ENCODE measurements at places on chromosomes 4 and X.

DNA sequence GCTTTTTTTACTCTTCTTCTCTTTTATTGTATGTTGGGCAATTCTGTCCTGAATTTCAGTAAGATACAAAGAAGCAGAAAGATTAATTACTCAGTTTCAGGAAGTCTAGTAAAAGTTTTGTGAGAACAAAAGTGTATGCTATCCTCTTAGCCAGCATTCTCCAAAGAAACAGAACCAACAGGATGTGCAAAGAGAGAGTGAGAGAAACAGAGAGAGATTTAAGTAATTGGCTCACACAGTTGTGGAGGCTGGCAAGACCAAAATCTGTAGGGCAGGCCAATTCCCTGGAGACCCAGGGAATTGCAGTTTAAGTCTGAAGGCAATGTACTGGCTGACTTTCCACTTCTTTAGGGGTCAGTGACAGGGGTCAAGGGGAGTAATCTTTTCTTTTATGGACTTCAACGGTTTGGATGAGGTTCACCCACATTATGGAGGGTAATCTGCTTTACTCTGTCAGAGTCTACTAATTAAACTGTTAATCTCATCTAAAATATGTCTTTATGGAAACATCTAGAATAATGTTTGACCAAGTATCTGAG is 59.2 kb upstream of the SLC39A8 start:
- no peak for DNase-seq

DNA sequence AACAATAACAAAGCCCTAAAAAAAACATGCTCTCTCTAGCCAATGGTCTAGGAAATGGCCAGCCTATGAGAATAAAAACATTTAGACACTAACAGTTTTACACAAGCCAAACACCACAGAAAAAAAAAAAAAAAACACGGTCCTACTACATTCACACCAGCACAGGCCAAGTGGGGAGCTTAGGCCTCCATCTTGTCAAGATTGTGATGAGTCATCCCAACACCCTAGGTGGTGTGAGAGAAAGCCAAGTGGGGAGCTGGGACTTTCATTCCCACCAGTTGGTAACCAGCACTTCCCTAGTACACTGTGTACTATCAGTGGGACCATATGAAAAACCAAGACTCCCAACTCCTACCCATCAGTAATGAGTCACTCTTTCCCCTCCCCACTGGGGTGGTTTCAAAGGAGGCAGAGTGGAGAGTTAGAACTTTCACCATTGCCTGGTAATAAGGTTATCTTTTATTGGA is 95.6 kb downstream of the ADAMTS3 start:
- DNase-seq = no peak

GRCh38 chr4:149296503-149296902 is 519.1 kb downstream of the IQCM start:
- no peak for DNase-seq

DNA sequence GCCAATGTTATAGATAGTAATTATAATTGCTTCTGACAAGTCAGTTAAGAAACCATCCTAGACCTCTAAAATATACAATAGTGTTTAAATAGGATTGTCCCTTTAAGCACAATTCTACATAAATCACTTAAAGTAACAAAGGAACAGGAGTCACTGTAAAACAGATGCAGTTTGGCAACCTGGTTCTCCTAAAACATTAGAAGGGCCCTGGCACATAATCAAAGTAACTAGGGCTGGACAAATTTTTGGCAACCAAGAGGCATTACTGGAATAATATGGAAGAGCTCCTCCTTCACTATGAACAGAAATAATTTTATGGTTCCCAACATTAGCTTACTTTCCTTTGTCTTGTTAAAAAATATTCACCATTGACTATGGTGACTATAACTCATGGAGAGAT is 75.0 kb upstream of the CCDC160 start:
- DNase-seq = no peak

- DNase-seq = peak; percentile 94
Measured at GRCh38 chr4:77636902-77637301, 31.3 kb downstream of the CXCL13 start.

- DNase-seq = no peak
Measured at GRCh38 chr4:45477311-45477733, 646.5 kb downstream of the GABRG1 start.

GRCh38 chr4:102392033-102392744 is 46.9 kb upstream of the SLC39A8 start:
- no peak for DNase-seq

DNA sequence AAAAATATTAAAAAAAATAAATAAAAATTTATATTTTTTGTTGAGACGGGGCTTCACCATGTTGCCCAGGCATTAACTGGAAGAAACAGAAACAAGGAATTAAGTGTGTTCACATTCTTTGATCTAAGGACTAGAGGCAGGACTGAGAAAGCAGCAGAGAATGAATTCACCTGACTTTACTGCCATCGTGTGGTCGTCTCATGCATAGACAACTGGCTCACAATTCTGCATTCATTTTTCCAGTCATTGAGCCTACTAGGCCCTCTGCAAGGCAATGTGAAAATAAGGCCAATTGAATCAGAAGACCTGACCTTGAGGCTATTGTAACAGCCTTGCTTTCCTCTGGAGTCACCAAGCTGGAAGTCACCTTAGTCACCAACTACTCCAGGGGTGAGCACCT is 37.4 kb downstream of the LHFPL1 start:
- DNase-seq = no peak

GRCh38 chr4:169492436-169493163 is 119.8 kb downstream of the NEK1 start:
- peak; percentile 25 for DNase-seq

GRCh38 chrX:10979956-10980355 is 131.2 kb upstream of the HCCS start:
- DNase-seq = peak; percentile 42

DNA sequence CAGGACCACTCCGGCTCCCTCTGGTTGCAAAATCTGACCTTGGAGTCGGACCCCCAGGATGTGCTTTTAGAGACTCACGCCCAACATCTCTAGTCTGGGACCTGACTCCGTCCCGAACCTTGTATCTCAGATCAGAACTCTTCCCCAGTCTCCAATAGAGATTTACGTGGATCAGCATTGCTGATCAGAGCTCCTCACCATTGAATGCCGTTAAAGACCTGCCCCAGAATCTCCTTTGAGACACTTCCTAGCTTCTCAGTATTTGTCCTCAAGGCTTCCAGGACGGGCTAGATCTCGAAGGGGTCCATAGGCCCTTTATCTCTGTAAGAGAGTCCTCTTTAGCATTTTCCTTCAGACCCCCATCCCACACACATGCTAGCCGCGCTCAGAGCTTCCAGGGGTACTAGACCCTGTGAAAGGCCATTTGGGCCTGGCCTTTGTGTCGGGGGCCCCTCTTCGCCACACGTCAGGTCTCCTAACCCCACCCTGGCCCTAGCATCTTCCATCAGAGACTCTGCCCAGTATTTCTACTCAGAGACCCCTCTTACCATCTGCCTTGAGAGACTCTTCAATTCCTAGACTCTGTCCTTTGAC is 662 bp downstream of the UBA1 start:
- no peak for DNase-seq

DNA sequence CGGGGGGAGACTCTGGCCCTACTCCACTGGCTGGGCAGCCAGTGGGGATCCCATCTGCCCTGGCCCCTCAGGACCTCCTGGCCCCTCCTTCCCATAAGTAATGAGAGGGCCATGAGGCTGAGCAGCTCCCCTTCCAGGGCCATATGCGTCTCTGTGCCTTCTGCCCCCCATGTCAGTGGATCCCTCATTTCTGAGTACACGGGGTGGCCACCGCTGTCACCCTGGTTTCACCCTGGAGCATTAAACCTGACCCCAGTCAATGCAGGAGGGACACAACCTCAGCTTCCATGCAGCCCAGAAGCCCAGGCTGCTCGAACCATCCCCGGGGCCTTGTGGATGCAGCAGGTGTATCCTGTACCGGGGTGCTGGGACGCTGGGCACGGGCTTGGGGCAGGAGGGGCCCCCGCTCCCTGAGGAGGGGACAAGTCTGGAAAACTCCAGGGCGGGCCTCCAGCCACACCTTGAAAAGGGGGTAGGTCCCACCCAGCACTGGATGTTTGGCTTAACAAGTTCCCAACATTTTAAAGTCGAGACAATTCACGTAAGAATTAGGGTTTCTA is 24.2 kb downstream of the ATP5ME start:
- DNase-seq = no peak

DNA sequence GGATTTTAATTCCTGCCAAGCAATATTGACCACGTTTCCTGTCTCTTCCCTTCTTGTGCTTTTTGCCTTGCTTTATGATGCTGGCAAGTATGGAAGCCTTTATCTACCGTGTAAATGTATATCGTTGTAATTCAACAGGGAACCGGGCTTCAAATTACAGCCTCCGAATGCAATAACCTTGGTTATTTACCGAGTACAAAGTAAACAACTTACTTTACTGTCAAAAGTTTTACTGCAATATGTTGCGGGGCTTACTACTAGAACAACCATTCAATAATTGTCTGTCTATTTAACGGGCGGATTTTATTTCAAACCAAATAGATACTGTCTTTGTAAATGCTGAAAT is 73.1 kb downstream of the PALLD start:
- DNase-seq = no peak

DNA sequence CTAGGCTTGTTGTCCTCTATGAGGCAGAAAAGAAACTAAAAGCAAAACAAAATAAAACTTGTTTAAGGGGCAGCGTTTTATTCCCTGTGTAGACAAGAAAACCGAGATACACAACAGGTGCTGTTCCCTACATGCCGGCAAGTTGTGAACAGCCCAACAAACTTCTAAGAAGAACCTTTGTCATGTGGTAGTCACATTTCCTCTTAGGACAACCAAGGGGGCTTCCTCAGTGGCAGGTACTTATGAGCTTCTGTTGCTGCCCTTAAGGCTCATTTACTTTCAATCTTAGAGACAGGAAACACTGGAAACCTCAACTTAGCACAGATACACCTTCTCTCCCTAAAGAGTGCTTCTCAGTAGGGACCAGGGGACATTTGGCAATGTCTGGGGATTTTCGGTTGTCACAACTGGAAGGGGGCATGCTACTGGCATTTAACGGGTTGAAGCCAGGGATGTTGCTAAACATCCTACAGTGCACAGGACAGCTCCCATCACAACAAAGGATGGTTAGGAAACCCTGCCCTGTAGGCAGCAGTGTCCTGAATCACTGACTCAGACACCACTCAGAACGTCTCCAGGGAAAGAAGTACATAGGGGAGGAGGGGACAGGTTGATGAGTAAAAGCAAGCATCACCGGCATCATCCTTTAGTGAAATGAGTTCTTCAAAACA is 111.0 kb downstream of the ASB9 start:
- DNase-seq = peak; percentile 37

DNA sequence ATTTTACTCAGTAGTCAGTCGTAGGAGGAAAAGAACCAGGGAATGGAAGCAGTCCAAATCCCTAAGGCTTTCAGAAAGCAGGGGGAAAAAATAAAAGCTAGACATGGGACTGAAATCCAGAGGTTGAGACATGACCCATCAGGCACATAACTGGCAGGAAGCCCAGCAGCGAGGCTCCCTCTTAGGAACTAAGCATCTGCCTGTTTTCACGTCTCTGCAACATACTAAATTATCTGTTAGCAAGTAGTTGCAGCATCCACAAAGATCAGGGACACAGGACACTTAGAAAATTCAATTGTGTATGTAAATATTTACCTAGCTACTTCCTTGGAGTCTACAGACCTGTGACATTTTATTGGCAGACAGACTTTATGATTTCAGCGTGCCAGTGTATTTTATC is 118.0 kb upstream of the EDNRA start:
- DNase-seq = no peak

GRCh38 chr4:101345596-101346350 is 1.6 kb downstream of the PPP3CA start:
- DNase-seq = peak; percentile 36
